ENCODE measurements at places on chromosomes 13 and 19.

GRCh38 chr19:2902590-2903218, 2.0 kb downstream of the ZNF57 start:
- DNase-seq = no peak

DNA sequence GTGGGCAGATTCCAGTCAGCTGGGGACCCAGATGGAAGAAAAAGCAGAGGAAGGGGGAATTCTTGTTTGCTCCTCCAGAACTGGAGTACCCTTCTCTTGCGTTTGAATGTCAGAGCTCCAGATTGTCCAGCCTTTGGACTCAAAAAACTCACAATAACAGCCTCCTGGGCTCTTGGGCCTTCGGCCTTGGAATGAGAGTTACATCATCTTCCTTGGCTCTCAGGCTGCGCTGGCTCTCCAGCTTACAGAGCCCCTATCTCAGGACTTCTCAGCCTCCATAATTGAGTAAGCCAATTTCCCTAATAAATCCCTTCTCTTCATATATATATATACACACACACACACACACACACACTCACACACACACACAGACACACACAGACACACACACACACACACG, 1215.7 kb upstream of the SLC10A2 start:
- DNase-seq = no peak

DNA sequence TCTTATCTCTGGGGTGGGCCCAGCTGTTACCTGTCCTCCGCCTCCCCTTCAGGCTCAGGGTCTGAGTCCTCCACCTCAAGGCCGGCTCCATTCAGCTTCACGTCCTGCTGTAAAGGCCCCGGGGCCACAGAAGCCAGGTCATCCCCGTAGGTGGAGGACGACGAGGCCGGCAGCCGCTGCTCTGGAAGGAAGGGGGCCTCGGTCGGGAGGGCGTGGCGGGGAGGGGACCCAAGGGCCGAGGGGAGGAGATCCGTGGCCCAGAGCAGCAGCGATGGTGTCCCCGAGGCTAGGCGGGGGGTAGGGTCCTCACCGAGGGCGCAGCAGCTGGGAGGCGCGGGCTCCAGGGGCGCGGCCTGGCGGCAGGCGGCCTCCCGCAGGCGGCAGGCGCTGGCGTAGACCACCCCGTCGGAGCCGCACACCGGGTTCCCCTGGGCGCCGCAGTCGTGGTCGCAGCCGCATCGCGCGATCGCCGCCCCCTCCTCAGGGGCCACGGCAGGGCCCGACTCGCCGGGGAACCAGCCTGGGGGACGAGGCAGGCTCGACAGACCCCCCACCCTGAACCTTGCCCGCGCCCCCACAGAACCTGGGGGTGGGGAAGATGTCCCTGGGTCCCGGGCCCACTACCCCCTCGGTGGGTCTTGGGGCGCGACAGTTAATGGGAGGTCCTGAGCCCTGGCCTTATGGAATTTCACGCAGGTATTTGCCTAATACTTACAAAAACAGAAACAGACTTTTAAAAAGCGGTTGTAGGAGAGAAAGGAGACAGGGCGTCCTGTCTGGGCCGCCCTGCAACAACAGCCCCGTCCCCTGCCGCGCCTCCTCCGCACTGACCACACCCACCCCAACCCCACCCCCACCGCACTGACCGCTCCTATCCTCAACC, 7.6 kb downstream of the F2RL3 start:
- no peak for DNase-seq

DNA sequence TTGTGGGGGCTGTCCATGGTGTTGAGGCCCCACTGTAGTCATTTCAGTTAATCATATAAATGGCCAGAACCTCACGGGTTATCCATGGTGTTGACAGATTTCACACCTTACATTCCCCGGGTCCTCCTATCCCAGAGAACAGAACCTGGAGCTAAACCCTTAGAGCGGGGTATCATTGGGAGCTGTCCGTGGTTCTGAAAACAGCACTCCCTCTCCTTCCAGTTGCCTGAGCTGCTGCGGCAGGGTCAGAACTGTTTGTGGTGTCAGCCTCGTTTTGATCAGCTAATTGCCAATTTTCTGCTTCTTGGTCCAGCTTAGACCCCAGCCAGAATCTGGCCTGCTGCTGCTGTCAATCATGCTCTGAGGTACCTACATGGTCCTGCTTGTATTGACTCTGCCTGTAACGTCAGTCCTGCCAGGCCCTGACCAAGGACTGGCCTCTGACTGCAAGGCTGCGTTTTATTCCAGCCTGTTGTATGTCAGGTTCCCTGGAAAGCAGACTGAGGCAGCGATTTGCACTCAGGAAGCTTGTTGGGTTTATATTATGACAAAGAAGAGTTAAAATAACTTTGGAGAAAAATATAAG, 55.8 kb upstream of the KCTD15 start:
- DNase-seq = peak; percentile 9

DNA sequence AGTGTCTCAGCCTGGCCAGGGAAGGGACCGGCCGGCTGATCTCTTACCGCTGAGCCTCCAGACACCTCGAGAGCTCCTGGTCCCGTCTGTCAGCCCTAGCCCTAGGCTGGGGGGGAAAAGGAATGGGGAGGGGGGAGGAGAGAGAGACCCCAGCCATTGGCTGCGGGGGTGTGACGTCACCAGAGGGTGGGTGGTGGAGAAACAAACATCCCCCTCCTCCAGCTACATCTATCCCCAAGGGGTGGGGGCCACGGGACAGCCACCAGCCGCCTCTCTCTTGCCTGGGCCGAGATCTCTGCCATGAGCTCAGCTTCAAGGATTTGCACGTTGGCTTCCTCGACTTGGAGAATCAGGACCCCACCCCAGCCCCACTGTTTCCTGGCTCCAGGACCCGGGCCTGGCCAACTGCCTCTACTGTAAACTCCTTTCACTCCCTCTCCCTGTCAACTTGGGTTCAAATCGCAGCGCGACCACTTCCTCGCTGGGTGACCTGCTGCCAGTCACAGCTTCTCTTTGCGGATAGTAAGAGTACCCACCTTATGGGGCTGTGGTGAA, at the start of gene PRX:
Gene PRX, minus strand, starts transcription at position 88 of the 555 bp plus-strand sequence. CDS start 5,446 bp downstream, outside the sequence.
- DNase-seq = no peak
